Nephron progenitor cell (in vitro differentiated cells): ENCODE measurements at places on chromosomes 1 and 21.

DNA sequence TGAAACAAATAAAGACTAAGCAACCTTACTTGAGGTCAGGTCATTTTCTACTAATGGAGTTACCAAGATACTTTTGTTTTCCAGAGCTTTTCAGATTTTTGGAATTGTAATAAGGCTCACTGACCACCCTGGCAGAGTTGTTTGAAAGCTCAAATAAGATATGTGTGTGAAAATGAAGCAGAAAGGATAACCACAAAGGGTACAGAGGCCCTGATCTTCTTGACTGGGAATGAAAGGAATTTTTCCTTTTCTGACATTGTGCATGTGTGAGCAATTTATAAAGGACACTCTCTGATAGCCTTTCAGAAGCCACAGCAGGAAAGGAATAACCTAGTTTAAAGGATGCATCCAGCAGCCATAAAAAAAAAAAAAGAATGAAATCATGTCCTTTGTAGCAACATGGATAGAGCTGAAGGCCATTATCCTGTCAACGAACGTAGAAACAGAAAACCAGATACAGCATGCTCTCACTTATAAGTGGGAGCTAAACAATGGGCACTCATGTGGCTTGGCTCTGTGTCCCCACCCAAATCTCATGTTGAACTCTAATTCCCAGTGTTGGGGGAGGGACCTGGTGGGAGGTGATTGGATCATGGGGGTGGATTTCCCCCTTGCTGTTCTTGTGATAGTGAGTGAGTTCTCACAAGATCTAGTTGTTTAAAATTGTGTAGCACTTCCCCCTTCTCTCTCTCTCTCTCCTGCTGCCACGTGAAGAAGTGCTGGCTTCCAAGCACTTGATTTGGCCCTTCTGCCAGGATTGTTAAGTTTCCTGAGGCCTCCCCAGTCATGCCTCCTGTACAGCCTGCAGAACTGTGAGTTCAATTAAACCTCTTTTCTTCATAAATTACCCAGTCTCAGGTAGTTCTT is 3.1 kb upstream of the SRP9 start:
- no peak for DNase-seq

- no peak for DNase-seq
These were observed 354.0 kb upstream of the ADAMTS5 start for GRCh38 chr21:27320868-27321267.

- DNase-seq, result no peak
These were observed 35.3 kb upstream of the BCAR3 start for GRCh38 chr1:93716941-93717368.

- DNase-seq, result no peak
These were observed 163.2 kb downstream of the ZBTB18 start for GRCh38 chr1:244214009-244214967.

GRCh38 chr21:18204931-18205330 is 39.7 kb upstream of the CHODL start:
- no peak for DNase-seq

GRCh38 chr1:44485229-44485933 is 80.3 kb downstream of the RNF220 start:
- no peak for DNase-seq

DNA sequence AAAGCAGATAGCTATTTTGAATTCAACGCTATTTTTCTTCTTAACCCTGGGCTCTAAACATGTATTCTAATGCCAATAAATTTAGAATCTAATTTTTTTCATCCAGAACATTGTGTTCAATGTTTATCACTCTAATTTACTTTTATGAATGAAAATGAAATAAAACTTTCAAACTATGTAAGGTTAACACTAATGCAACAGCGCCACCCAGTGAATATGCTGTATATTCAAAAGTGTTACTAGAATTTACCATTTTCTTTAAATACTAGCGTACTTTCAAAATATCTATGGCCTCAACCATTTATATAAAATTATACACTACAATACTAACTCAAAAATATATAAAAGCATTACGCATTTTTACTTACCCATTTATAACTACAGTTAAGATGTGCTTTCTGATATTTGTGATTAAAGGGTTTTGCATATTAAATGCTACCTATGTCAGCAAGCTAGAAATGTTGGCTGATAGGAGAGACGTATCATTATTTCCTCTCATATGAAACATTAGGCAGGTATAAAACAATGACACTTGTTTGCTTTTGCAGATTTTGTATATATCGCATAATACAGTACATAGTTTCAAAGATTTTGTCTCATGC is 5.9 kb upstream of the NUF2 start:
- DNase-seq, result peak; percentile 45

GRCh38 chr1:209937996-209938959 is at the start of gene SYT14:
Gene SYT14, plus strand, starts transcription at chr1:209938217. Its CDS starts 48 bp downstream, at chr1:209938265.
- peak; percentile 69 for DNase-seq

- DNase-seq, result no peak
These were observed 680 bp downstream of the MAGOH start for GRCh38 chr1:53237638-53238037.

- DNase-seq, result no peak
These were observed 222.5 kb downstream of the SLC45A1 start for GRCh38 chr1:8540261-8540941.

DNA sequence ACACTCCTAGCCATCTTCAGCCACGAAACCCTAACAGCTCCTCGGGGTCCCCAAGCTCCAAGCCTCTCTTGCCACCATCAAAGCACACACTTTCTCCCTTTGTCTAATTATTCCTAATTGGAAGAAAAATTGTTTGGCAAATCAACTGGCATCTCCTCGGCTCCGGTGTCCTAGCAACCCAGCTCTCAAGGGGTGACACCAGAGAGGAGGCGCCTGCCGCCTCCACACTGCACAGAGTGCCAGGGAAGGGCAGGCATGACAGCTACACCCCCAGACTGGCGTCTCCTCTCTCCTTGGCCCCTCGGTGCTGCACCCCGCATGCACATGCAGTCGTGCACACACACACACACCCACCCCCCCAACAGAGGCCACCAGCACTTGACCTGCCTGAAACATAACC is 18.2 kb upstream of the GJB5 start:
- no peak for DNase-seq

DNA sequence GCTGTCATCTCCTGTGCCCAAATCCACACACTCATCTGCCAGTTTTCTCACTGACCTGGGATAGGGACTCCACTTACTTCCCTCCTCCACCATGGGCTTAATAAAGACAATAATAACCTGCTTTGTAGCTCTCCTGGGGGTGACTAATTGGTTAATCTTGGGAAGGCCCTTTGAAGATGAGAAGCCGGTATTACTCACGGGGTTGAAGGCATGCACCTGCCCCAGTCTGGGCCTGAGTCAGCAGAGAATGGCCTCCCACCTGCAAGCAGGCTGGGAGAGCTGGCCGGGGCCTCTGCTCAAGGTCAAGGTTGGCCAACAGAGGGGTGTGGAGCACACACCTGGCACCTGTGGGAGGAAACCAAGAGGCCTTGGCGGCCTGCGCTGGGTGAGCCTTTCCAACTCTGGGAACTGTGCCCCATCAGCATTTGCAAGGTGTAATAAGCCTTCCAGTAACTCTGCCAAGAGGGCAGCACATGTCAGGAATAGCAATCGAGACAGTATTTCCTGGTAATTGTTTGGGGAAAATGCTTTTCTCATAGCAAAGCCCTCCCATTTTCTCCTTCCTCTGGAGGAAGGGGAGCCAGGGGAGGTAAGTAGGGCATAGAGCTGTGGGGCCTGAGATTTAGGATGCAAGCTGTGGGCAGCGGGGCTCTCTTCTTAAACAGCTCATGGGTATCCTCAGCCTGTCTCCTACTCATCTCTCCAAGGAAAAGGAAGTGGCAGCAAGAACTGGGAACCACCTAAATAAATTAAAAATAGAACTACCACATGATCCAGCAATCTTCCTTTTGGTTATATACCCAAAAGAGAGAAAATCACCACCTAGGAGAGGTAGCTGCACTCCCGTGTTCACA is 49.0 kb downstream of the TOMM20 start:
- no peak for DNase-seq

DNA sequence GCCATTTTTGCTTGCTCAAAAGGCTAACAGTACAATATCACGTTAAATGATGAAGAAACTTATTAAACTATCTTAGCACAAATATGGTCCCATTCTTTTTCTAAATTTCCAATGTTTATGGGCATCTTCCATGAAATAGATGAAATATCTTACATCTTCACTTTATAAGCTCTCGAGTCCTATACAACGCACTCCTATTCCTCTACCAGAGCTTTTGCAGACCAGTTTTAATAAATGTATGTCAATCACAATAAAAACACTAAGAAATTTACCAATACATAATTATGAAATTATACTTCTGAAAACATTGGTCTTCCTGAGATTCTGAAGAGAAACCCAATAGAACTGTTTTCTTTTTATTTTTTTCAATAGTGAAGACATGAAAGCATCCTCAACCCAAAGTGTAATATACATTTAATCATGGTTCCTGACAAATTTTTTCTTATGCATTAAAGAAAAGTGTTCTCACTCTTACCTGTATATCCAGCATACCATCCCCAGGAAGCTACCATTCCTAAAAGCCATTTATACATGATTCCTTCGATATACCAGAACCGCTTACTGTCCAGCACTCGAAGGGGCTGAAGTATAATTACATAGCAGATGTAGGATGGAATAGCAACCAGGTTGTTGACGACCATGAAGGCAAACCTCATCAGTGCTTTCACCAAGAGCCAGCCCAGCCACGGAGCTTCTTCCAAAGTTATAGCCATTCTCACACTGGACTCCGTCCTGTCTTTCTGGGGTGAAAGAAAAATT is 1.8 kb downstream of the LPGAT1 start:
- no peak for DNase-seq

DNA sequence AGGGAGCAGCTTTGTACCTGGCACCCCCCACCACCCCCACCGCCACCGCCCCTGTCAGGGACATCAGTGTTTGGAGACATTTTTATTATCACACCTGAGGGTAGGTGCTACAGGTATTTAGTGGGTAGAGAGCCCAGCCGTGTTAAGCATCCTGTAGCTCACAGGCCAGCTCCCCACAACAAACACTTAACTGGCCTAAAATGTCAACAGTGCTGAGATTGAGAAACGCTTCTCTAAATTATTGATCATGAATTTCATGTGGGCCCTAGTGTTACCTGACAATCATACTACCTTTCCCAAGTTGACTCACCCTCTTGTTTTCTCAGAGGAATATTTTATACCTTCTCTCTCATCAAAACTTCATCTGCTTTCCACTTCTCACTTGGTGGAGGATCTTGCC is 21.4 kb downstream of the ELF3 start:
- no peak for DNase-seq

DNA sequence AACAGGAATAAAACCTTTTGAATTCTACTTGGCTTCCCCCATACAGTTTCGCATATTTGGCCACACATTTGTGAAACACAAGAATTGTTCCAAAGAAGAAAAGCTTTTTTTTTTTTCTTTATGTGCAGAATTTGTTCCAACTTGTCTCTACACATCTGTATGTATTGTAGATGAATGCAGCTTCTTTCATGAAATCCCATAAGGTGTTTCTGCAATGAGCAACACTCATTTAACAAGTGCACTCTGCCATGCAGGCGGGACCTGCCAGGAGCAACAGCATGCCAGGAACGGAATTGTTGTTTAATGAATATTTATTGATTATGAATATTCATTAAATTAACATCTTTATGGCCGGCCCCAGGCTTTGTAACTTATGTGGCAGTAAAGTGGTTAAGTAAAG is 1075.0 kb downstream of the TTLL7 start:
- DNase-seq, result no peak

DNA sequence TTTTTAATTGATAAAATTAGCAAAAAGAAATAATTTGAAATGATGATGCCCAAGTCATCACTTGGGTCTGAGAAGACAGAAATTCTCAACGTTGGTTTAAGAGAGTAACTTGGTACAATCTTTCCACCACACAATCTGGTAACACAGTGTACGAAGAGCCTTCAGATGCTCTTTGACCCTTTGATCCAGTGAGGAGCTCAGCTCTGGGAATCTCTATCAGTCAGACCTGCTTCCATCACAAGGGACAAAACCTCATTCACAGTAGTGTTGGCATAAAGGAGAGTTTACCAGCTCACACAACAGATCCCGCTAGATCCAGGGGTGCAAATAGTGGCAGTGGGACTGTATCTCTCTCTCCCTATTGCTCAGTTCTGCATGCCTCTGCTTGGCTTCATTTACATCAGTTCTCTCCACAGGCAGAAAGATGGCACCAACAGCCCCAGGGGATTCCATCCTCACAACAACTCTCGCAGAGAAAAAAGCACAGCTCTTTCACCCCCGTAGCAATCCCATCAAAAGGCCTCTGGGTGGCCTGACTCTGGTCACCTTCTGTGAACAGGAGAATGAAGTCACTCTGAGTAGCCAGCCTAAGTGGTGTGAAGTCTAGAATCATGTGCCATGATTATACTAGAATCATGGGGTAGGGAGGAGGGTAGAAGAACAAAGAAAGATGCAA is 119.7 kb downstream of the ZNF281 start:
- no peak for DNase-seq

DNA sequence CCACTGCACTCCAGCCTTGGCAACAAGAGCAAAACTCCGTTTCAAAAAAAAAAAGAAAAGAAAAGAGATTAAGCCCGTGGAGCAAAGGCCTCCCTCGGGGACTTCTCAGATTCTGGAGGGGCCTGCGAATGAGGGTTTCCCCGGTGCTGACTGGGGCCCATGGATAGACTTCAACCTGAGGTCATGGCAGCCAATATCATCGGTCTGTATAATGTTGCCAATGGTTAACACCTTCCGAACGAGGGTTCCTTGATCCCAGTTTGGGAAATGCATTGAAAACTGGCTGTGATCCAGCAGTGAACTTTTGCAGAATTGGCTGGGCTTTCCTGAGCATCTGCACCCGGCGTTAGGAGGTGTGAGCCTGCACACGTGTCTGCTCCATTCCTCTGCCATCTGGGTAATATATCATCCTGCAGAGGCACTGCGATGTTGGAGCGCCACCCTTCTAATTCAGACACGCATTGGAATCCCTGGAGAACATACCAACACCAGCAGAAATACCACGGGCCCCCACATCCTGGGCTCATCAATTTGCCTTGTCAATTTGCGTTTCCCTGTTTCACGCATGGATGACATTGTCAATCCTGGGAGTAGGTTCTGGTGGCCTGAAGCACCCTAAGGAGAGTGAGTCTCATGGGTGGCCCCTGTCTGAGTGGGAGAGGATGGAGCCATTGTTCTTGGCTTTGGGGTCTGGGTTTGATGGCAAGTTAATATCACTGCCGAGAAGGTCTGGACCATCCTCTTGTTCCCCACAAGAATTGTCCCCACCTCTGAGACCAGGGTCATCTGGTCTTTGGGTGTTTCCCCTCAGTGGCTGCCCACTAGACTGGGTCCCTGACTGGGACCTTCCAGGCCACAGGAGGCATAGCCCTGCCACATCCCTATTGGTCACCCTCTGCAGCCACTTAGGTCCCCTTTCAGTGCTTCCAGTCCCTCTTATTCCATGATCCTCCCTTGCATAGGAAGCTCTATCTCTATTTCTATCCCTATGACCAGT is 441.0 kb downstream of the PTPRU start:
- no peak for DNase-seq

GRCh38 chr1:58457023-58457635 is 89.4 kb downstream of the OMA1 start:
- no peak for DNase-seq

- DNase-seq, result no peak
These were observed 6.1 kb upstream of the MASP2 start for GRCh38 chr1:11052839-11053757.
